ENCODE measurements at places on chromosomes 5 and 9.

GRCh38 chr5:31819926-31820516 is 181.1 kb downstream of the PDZD2 start:
- no peak for DNase-seq

GRCh38 chr5:103177543-103177942 is 57.4 kb downstream of the PPIP5K2 start:
- DNase-seq = no peak

DNA sequence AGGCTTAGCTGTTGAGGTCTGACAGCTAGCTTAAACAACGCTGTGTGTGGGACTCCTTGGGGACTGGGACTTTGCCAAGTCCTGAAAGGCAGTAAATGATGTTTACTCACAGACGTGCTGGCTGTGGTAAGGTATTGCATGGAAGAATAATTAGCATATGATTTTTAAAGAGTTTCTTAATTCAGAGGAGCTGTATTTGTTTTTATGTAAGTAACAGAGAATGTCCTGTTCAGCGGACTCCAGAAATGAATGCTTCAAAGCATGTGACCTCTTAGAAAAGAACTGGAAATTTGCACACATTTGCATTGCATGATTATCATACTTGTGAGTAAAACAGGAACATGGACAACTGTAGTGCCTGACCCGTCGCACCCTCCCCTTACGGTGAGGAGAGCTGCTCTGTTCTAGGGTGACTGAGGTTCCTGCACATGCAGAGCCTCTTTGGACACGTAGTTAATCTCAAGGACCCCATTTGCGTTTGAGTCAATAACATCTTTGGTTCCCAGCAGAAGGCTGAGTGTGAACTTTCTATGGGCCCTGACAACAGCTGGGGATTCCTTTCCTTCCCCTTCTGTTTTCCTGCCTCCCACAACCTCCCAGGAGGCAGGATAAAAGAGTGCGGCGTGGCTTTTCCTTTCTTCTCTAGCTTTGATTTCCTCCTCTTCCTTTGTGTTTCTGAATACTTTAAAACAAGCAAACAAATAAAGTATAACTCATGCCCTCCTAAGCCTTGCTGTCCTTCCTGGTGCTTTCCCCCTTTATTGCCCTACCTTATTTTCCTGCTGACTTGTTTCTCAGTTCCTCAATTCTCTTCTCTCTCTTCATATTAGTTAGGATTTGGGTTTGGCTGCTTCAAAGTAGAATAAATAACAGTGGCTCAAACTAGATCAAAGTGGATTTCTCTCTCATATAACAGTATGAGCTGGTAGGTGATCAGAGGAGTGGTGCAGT is 157.2 kb upstream of the CD180 start:
- peak; percentile 83 for DNase-seq

GRCh38 chr5:109345699-109346098 is 64.1 kb downstream of the PJA2 start:
- DNase-seq = no peak

- no peak for DNase-seq
Observed at GRCh38 chr5:19977099-19977498, 10.9 kb downstream of the CDH18 start.

DNA sequence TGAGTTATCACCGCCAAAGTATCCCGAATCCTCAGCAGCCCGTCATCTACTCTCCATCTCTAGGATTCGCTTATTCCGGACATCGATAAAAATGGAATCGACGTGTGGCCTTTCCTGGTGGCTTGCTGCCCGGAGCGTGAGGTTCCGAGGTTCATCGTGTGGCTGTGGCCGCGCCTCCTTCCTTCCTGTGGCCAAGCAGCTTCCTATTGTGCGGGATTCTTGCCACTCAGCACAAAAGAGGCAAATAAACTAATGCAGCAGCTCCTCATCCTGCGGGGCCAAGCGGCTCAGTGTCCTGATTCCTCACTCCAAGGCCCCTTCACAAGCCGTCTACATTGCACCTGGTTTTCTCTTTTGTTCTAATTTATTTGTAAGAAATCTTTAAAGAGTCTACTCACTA is 800.9 kb downstream of the CDH9 start:
- no peak for DNase-seq

- no peak for DNase-seq
Observed at GRCh38 chr5:134086943-134087305, 27.6 kb upstream of the TCF7 start.

DNA sequence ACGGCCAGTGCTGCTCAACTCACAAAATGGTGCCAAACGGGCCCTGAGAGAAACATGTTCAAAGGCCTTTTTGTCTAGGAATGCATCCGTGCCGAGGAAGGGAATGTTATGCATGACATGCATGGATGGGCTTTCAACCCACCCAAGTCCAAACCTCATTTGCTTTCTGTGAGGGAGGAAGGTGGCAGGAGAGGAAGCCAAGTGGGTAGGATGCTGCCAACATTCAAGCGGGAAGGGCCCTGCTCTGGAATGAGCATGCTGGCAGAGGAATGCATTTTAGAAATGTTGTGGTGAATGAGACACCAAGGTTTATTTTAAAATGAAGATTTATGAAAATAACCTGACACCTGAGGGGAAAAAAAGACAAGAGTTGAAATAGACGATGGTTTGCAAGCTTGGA is 479.1 kb downstream of the CCDC171 start:
- no peak for DNase-seq

DNA sequence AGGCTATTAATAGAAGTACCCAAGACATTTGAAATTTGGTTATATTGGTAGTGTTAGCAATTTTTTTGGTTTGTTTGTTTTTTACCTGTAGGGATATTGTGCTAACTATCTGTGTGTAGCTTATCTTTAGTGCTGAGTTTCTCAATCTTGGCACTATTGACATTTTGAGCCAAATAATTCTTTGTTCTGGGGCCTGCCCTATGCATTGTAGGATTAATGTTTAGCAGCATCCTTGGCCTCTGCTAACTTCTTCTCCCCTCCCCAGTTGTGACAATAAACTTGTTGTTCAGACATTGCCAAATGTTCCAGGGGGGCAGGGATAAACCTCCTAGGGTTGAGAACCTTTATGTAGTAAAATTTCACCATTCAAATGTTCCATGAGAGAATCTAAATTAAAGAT is 4.0 kb downstream of the FBXO4 start:
- no peak for DNase-seq

DNA sequence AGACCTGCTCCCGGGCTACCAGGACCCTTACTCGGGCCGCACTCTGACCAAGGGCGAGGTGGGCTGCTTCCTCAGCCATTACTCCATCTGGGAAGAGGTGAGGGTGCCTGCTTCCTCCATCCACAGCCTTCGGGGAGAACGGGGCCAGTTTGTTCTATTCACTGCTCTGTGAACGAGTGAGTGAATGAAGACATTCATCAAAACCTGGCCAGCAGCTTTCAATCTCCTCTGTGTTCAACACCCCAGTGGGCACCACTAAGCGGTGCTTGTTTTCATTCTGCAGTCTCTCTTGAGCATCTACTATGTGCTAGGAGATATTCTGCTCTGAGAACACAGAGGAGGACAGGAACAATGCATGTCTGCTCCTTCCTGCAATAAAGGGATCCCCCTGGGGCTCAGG is 10.6 kb downstream of the CERCAM start:
- no peak for DNase-seq

DNA sequence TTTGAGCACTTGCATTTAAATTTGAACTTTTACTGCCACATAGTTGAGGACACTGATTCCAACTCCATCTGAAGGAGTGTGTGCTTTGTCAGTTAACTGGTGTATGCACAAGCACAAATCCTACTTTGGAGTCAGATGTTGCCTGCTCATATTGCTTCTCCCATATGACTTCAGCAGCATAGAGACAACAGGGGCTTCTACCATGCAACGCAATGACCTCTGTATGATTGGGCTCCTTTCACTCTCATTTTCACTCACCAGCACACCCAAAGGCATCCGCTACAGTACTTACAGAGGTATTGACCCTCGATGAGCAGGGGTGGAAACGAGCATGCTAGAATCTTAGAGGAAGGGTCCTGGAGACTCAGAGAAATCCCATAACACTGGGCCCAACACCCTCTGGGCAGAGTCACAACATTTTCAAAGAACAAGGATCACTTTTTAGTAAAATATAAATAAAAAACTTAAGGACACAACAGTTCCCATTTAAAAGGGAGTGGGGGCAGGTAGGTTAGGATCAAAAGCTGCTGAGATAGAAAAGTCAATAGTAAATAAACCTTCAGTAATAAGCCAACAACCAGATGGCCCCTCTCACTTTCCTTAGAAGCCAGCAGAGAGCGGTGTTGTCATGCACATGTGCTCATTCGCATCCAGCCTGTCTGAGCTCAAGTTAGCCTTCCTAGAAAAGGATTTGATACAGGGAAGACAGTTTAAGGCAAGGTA is 203.8 kb downstream of the SNCAIP start:
- peak; percentile 76 for DNase-seq

Measured in COR-L47 (cell line).